Ammon's horn (tissue), 1 donor: ENCODE measurements at places on chromosomes 7 and 10.

DNA sequence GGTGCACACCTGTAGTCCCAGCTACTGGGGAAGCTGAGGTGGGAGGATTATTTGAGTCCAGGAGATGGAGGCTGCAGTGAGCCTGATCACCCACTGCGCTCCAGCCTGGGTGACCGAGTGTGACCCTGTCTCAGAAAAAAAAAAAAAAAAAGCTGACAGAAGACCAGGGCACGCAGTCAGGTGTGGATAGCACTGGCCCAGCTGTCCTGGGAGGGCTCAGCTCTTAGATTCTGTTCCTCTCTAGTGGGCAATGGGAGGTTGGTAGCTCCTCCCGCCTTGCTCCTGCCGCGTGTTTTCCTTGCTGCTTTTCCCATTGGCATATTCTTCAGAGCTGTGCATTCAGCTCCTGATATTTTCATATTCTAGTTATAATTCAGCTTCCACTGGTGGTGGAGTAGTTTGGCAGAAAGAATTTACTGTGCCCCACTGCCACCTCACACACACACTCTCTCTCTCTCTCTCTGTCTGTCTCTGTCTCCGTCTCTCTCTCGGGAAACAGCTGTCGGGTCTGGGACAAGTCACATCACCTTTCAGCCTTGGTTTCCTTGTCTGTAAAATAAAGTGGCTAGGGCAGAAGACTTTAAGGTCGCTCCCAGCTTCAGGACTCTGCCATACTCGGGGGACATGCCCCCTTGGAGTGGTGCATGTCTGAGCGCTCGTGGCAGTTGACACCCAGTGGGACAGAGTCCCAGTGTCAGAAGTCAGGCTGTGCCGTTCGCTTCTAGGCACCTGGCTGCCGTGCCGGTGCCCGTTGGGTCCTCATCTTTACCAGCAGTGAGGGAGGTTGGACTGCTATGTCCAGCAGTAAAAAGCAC is 25.9 kb upstream of the ANKRD2 start:
- no peak for DNase-seq

DNA sequence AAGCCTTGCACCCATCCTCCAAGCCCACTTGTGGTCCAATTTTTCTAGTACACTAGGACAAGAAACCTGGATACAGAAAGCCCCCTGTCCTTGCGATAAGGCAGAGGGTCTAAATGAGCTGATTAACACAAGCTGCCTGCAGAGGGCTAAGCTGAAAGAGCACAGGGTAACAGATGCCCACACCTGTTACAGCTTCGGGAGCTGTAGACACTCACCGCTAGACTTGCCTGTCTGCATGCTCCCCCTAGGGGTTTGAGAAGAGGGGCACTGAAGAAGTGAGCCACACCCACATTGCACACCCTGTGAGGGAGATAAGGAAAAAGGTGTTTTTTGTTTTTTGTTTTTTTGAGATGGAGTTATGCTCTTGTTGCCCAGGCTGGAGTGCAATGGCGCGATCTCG is 386.5 kb upstream of the AUTS2 start:
- DNase-seq: no peak

DNA sequence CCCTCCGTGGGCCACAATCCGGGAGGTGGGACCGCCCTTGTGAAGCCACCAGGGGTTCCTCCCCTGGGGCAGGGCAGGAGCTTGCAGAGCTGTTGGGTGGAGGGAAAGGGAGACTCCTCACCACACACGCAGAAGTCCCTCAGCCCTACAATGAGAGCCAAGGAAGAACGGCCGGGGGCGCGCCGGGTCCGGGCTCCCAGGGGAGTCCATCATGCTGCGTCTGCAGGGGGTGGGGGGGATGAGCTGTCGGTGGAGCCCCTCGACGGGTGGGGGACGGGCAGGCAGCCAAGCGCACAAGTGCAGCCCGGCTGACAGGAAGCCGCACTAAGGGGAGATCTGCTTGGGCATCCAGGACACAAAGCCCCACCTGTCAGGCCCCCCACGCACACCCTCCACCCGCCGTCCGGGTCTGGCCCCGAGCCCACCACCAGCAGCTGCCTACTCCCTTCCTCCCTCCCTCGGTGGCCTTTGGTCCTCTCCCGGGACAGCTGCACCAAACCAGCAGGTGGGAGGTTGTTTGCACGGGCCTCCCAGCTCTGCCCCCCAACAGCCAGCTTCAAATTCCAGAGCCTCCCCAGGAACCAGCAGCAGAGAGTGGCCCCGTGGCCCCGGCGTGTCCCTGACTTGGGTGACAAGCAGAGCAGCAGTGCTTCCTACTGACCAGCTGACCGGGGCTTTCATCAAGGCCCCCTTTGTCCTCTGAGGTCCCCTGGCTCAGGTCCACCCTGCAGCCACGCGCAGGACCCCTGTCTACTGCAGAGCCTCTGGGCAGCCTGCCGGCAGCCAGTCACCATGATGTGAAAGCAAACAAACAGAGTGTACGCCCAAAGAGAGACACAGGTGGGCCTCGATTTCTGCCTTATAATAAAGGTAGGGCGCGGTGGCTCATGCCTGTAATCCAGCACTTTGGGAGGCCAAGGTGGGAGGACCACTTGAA is 50.3 kb downstream of the HIP1 start:
- DNase-seq: peak; percentile 95

DNA sequence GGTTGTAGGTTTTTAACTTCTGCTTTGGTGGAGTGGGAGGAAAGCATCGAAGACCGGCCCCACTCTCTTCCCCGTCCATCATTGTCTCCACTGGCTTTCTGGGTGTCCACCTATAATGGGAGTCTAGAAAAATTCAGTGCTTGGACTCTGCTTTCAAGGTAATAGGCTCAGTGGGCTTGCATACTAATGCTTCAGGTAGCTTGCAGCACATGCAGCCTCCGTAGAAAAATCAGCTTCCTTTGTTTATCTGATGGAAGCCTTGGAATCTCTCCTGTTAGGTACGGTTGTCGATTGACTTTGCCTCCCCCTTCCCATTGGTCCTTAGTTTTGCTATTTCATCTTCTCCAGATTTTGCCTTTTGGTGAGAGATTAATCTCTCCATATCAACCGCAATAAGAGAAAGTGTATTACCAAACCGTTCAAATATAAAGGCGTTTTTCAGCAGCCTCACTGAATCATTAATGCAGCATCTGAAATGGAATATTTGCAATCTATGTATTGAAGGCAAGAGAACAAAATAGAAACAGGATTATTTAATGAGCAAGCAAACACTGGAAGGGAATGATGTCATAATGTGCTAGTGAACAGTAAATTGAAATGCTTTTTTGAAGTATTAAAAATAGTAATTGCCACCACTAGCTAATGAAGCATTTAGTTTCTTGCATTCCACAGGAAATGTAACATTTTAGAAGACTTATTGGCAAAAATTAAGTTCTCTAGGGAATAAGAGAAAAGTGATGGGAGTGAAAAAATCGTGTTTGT is 944 bp downstream of the AVL9 start:
- no peak for DNase-seq

GRCh38 chr10:118332236-118332635 is 9.9 kb downstream of the FAM204A start:
- no peak for DNase-seq

- DNase-seq: peak; percentile 17
These were observed 158.6 kb upstream of the MAGI2 start for GRCh38 chr7:79612022-79612421.
